ENCODE measurements at places on chromosomes 3 and 15. TPM values are rescaled to one million over a fixed set of nuclear protein-coding genes. Genes with fewer than 3 reads are reported as not detected.

- DNase-seq: no peak
Measured at GRCh38 chr15:62035256-62035924, 24.9 kb downstream of the VPS13C start.

DNA sequence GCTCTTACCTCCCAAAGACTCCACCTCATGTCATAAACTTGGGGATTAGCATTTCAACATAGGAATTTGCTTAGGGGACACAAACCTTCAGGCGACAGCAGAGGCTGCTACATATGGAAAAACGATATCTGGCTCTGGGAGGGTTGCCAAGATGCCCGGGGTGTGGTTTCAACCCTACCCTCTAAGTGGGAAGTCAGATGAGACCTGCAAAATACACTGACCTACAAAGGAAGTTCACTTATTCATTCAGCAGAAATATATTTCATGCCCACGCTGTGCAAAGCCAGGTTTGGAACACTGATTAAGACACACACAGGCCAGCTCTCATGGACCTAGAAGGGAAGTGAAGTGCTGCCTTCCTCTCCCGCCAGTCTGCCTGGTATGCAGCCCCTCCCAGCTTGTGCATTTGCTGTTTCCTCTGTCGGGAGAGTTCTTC, 239.3 kb downstream of the FEZF2 start:
- no peak for DNase-seq

DNA sequence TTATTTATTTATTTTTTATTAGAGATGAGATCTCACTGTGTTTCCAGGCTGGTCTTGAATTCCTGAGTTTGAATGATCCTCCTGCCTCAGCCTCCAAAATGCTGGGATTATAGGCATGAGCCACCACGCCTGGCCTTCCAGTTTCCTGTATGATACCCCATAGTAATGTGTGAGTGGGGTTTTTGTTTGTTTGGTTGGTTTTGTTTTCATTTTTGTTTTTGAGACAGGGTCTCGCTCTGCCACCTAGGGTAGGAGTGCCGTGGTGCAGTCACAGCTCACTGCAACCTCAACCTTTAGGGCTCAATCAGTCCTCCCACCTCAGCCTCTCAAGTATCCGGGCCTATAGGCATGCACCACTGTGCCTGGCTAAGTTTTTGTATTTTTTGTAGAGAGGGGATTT, 30.9 kb downstream of the GOLM2 start:
- DNase-seq: no peak

The PLA2G4D gene
- not detected for total RNA-seq

The ACP3 gene
- 1.8 TPM for total RNA-seq
